A549 (cell line): ENCODE measurements at places on chromosomes 1 and 21.

DNA sequence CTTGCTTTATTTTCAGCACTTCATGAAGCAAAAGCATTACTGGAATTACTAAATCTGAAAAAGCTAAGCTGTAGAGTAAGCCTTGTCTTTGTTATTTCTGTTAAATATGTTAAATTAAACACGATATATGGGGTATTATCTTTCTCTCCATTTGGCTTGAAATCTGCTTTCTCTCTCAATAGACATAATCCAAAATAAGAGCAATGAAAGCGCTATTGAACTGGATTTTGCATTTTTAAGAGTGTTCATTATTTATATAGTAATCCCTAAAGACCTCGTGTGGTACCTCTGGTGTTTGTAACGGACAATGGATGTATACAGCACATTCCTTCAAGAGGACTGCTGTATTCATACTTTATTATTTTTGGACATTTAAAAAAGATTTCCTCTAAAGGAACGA is 91.5 kb upstream of the KCNE2 start:
- no peak for DNase-seq

GRCh38 chr1:84387480-84388163 is 10.7 kb upstream of the DNASE2B start:
- no peak for DNase-seq

DNA sequence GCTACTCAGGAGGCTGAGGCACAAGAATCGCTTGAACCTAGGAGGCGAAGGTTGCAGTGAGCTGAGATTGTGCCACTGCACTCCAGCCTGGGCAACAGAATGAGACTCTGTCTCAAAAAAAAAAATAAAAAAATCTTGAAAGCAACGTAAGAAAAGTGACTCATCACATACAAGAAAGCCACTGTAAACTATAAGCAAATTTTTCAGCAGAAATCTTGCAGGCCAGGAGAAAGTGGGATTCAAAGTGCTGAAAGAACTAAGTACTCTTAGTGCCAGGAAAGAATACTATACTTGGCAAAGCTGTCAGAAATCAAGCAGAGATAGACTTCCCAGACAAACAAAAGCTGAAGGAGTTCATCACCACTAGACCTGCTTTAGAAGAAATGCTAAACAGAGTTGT is 4.4 kb upstream of the HMGN1 start:
- DNase-seq: no peak

DNA sequence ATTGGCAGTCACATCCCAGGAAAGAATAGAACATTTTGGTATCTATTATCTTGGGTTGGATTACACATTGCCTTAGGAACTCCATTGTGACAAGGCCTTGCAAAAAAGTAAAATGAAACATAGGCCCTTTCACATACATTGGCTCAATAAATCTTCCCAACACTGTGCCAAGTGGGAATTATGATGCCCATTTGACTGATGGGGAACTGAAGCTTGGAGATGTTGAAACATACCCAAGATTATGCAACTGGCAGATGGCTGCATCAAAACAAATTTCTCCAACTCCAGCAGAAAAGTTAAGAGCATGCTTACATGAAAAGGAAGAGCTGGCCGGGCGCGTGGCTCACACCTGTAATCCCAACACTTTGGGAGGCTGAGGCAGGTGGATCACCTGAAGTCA is 26.9 kb downstream of the PLEKHO1 start:
- no peak for DNase-seq

DNA sequence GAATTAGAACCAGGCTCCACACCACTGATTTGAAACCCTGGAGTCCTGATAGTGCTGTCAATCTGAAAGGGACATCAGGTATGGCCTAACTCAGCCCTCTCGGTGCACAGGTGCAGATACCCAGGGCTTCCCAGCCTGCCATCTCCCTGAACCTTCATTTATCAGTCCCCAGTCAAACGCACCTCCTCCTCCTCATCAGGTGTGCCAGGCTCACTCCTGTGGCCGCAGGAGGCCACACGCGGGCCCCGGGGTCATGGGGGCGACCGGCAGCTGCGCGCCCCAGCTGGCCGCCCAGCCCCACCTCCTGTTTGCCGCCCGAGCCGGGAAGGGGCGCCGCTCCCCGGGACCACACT is 572 bp downstream of the FUCA1 start:
- no peak for DNase-seq

DNA sequence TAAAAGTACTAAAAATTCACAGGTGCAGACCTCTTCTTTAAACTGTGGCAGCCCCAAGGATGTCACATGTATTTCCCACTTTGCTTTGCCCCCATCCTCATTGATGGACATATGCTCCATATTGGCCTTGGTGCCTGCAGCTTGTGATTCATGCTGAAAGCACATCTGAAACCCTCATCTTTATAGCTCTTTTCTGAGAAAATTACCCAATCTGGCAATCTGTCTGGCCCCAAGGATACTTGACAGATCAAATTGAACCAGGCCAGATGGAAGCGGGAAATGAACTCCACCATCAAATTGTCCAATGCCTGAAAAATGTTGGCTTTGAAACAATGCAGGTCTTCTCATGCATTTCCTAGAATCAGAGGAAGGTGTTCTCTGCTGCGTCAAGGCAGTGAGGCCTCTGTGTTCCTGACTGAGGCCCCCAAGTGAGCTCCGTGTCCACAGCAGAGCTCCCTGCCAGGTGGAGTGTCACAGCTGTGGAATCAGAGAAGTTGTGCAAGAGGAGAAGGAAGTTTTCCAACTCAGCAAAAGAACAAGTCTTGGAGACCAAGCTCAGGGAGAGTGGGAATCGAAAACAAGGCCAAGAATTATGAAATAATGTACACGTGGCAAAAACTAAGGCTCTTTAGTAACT is 323.7 kb downstream of the PLPP3 start:
- DNase-seq: no peak

DNA sequence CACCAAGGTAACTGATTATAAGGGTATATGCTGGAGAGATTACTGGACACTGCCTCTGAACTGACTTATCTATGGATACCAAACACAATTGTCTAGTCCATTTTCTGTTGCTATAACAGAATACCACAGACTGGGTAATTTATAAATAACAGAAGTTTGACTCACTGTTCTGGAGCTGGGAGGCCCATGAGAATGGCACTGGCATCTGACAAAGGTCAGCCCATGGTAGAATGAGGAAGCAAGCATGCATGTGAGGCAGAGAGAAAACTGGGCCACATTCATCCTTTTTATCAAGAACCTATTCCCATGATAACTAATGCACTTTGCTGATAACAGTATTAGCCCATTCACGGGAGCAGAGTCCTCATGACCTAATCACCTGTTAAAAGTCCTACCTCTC is 37.4 kb downstream of the FCER1A start:
- no peak for DNase-seq

- no peak for DNase-seq
Measured at GRCh38 chr21:45049714-45050344, 24.6 kb upstream of the ADARB1 start.

GRCh38 chr1:109827466-109827865 is 63.7 kb upstream of the EPS8L3 start:
- no peak for DNase-seq

GRCh38 chr21:45880097-45881068 is 101.2 kb upstream of the COL6A1 start:
- peak; percentile 68 for DNase-seq

- DNase-seq: no peak
Measured at GRCh38 chr1:229007167-229007566, 263.7 kb upstream of the RAB4A start.

DNA sequence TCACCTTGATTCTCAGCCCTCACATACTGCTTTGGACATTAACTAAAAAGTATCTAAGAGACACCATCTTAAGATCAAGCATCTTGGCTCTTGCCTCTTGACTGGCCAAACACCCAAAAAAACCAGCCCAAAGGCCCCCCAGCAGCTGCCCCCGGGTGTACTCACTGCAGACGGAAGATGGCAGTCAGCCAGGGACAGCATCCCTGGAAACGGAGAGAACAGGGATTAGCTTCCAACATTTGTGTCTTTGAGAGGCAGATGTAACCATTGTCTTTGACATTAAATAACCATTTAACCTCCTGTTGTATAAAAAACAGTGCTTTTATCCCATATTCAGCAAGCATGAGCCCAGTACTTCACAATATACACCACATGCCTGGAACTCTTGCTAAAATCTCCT is 11.3 kb downstream of the TMEM63A start:
- no peak for DNase-seq

- DNase-seq: no peak
Measured at GRCh38 chr21:31612894-31613785, 46.4 kb upstream of the SOD1 start.
